CD4-positive, alpha-beta T cell treated with Interleukin-6 at 100 ng/mL for 8 hours (primary cell): ENCODE measurements at places on chromosomes 6 and 20.

DNA sequence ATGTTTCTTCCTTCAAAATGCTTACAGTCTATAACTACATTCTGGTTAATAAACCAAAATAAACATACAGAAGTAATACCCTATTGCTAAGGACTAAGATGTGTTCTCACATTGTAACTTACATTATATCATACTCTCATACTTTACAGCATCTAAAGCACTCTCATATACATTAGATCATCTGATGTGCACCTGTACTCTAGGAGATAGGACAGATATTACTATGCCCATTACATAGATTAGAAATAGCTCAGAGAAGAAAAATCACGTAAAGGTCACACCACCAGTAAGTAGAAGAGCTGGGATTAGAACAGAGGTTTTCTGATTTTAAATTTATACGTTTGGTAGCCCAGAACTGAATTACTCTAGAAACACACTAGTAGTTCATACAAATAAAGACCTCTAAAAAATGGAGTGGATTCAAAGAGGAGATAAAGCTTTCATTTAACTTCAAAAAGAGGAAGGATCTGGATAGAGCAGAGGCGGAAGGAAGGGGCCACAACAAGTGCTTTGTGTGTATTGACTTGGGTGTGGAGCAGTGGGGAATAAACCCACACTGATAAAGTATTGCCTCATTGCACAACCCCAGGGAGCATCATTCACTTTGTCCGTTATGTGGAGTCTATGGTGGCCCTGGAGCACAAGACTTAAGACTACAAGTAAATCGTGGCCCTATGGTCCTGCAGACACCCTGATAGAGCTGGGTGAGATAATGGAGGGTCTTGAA is 30.9 kb downstream of the SLC2A12 start:
- DNase-seq: no peak

DNA sequence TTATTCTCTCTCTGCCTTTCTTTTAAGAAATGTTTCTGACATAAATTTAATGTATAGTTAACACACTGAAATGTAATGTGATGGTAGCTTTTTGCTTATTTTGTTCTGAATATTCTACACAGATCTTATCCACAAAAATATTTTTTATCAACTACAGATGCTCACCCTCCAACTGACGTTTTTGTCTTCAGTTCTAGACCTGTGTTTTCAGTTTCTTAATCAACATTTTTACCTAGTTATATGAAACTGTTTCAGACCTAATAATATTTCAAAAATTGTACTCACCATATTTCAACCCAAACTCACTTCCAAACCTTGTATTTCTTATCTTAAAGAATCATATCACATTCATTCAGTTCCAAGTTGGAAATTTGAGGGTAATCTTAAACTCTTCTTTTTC is 452.8 kb downstream of the RFPL4B start:
- no peak for DNase-seq

DNA sequence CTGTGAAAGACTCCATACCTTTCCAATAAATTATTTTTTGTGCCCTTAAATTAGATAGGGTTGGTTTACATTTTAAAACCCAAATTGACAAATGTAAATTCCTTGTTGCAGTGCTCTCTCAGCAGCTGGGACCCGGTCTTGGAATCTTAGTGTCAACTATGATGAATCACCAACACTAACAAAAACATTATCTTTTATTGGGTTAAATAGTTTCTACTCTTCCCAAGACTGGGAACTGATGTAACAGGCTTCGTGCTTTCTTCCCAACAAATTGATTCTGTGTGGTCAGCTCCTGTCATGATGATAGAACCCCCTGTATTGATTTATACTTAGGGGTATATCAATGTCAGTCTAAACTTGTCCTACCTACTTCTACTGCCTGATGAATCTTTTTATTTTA is 23.2 kb upstream of the AHI1 start:
- DNase-seq: no peak

DNA sequence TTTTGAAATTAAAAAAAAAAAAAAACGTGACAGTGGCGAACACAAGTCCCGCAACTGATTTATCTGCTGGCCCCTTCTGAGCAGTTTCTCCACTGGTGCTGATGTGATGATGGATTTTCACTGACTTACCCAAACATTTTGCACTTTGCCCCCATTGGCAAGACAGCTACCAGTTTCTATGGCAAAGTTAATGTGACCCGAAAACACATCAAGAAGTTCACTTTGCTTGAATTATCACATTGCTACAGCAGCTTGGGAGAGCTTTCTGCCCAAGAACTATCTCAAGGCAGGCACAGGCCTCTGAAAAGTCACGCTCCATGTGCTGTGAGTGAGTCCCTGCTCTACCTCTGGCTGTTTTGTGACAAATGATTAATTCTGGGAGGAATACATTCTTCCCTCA is 127.9 kb upstream of the EDN1 start:
- DNase-seq: no peak

DNA sequence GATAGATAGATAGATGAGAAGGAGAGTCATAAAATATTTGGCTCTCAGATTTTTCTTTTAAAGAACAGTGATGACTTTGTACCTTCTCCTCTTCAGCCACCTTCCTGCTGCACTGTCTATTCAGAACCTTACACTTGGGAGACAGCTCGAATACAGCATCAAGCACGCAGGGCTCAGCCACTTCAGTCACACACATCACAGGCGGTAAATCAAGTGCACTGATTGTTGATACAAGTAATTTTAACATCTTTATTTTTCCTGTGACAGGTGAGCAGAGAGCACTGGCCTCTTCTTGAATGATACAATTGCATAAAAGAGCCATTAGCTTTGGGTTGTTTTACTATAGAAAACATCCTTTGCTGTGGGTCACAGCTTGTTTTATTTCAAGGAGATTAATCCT is 1118.5 kb upstream of the EYS start:
- DNase-seq: no peak

DNA sequence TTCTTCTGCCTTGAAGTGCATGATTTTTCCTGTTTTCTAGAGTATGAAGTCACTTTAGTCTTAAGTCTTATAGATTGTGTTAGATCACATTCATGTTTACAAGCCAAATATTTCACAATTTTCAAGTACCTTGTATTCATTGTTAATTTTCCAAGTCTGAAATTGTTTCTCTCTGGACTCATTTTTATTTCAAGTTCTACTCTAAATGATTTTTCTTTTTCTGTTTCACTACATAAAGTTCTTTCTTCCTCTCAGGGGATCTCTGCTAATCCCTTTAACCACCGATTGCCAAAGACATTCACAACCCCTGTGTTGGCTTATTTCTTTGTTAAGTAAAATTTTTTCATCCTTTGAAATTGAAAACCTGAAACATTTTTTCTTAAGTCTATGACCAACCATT is 805.7 kb downstream of the KIF16B start:
- DNase-seq: no peak

- peak; percentile 88 for DNase-seq
These were observed 19.4 kb upstream of the MRGBP start for GRCh38 chr20:62776692-62777527.

DNA sequence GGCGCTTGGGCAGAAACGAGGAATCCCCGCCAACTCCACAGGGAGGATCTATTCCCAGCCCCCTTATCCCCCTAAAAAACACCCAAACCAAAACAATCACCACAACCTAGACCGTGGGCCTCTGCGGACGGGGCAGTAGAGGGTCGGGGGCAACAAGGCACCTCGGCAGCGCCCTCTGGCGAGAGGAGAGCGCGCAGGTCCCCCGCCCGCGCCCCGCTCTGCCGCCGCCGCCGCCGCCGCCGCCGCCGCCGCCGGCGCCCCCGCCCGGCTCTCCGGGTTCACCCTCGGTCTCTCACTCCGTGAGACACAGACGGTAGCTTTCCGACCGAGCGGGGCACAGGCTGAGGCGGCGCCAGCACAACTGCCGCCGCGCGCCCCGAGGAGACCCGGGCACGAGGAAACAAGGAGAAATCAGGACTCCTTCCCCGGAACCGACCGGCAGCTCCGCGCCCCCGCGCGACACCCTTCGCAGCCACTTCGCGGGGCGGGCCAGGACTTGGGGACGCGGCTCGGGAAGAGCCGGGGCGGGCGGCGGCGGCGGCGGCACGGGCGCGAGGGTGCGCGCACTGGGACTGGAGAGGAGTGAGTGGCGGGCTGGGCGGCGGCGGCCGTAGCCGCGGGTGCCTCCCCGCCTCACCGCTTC is at the start of gene SLC35F1:
SLC35F1 (plus strand) TSS at position 307 of the 643 bp plus-strand sequence.
- DNase-seq: no peak

GRCh38 chr6:51260003-51260402 is 441.3 kb downstream of the TFAP2B start:
- DNase-seq: no peak

DNA sequence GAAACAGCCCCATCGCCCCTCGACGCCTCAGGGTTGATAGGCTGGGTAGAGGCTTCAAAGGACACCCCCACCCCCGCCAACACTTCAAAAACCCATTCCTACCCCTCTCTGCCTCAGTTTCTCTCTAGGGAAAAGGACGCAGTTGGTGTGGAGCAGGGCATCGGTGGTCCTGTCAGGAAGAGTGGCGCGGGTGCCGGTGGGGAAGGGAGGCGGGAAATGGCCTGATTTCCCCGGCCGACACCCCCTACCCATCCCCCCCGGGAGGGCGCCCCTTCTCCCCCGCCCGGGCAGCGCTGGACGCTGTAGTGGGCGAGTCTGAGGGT is 367 bp downstream of the NRSN2 start:
- DNase-seq: no peak

DNA sequence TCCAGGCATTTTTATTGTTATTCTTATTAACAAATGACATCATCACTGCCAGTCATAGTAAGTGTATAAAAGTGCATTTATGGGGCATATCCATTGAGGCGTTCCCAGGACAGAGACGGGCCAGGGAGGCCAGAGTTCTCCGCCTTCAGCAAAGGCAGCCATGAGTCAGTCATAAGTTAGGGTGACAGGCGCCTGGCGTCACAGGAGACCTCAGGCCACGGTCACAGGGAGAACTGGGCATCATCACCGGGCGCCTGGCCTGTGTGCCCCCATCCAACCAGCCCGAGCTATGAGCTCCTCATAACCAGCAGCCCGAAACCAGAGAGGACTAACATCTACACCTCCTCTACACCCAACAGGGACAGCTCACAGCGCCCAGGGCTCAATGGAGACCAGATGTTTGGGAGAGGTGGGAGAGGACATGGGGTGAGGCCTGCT is 259.2 kb downstream of the DLL1 start:
- no peak for DNase-seq

DNA sequence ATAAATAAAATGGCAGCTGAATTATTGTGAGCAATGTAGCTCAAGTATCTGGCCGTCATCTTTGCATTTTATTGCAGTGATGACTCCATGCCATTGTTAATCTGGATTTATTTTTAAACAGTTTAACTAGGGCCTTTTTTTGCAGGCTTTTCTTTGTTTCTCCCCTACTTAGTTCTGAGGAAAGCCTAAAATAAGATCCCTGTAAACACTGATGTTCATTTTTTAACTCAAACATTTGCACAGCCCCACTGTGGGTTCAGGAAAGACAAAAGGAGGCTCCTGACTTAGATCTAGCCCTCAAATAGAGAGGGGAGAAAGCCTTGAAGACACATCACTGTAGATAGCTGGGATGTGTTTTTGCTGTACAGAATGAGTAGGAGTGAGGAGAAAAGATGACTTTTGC is 69.2 kb downstream of the PLEKHG1 start:
- DNase-seq: no peak
